Osteoblast (primary cell): ENCODE measurements at places on chromosomes 13 and 19. TPM values are rescaled to one million over a fixed set of nuclear protein-coding genes. Genes with fewer than 3 reads are reported as not detected.

DNA sequence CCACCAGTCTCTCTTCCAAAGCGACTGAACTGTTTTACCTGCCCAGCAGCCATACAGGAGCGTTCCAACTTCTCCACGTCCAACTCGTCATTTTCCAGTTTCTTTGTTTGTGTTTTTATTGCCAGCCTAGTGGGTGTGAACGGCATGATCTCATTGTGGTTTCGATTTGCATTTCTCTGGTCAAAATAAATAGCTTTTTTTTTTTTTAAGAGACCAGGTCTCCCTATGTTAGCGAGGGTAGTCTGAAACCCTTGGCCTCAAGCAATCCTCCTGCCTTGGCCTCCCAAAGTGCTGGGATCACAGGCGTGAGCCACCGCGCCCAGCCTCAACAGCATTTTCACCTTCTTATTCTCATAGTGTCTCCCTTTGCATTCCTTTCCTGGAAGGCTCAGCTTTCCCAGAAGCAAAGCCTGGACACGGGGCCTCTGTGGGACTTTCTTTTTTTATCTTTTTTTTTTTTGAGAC, 4.2 kb upstream of the JSRP1 start:
- DNase-seq: peak; percentile 91

- DNase-seq: no peak
Observed at GRCh38 chr13:29975283-29975682, 124.9 kb upstream of the UBL3 start.

S1PR5 gene
- 0.29 and 0.36 TPM in 2 replicates for total RNA-seq

DNA sequence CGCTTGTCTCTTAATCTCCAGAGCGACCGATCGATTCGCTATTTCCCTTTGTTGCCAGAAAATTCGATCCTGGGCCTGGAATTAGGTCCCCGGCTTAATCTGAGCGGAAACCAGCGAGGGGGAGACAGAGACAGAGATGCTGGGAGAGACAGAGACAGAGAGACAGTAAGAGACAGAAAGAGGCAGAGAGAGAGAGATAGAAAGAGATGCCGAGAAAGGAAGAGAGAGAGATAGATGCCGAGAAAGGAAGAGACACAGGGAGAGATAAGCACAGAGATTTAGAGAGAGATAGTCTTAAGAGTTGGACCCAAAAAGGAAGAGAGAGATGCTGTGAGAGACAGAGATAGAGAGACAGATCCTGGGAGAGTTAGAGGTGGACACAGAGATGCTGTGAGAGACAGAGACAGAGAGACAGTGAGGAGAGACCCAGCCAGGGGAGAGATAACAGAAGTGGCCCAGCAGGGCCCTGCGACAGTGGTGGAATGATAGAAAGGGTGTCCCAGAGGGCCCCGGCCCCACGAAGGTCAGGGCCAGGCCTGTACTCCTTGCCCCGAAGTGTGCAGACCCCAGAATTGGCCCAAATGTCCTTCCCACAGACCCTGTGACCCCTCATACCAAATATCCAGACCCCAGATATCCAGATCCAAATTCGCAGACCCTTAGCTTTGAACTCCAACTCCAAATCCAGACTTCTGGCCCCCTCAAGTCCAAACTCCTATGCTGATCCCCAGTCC, 1.3 kb downstream of the ERFL start:
- DNase-seq: no peak

DNA sequence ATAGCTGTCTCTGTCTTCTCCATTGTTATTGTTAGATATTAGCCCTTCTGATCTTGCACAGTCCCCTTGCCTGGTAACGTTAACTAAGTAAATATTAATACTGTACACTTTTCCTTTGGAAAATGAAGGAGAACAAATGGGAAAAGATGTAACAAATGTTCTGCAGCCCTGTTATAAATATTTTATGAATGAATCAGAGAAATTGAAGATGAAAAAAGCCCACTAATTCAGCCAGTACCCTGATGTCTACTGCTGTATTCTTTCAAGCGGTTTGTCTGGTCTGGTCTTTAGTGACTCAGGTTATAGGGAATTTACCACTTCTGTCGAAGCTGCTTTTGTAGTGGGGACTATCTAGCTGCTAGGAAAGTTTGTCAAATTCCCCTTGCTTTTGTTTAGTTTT, 121.0 kb downstream of the COG6 start:
- DNase-seq: peak; percentile 70

GRCh38 chr13:37026771-37027170, 26.2 kb downstream of the EXOSC8 start:
- DNase-seq: no peak

RFPL4A gene
- not detected in 2 replicates for total RNA-seq

- DNase-seq: no peak
Observed at GRCh38 chr13:111949311-111949710, 117.6 kb upstream of the SOX1 start.

GRCh38 chr19:31233295-31233800, 115.9 kb downstream of the TSHZ3 start:
- DNase-seq: no peak

DNA sequence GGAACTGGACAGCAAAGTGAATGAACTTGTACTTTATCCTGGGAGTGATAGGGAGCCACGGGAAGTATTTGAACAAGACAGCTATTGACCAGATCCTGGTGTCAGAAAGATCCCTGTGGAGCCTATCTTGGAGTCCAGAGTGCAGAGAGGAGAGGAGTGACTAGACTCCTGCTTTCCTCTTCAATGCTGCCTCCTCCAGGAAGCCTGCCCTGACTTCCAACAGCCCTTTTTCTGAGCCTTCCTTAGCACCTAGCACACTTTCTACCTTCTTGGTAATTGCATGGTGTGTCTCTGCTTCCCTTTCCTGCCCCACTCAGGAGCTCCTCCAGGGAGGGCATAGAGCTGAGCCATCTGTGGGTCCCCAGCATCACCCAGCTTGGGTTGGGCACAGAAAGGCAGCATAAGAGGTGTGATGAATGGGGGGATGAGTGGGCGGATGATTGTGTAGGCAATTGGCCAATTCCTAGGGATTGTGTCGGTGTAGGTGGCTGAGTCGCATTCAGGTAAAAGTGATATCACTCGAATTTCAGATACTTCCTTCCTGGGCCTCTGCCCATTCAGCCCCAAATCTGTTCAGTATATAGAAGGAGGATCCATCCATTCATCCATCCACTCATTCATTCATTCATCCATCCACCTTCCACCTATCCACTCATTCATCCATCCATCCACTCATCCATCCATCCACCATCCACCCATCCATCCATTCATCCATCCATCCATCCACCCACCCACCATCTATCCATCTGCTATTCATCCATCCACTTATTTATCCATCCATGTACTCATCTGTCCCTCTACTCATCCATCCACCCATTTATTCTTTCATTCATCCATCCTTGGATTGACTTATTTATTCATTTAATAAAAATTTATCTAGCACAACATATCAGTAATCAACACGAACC, 26.9 kb downstream of the CYP4F22 start:
- no peak for DNase-seq

- DNase-seq: peak; percentile 77
Observed at GRCh38 chr13:110560601-110561343, 750 bp downstream of the RAB20 start.

- peak; percentile 59 for DNase-seq
Observed at GRCh38 chr19:37654629-37655300, 500 bp downstream of the ZFP30 start.

DNA sequence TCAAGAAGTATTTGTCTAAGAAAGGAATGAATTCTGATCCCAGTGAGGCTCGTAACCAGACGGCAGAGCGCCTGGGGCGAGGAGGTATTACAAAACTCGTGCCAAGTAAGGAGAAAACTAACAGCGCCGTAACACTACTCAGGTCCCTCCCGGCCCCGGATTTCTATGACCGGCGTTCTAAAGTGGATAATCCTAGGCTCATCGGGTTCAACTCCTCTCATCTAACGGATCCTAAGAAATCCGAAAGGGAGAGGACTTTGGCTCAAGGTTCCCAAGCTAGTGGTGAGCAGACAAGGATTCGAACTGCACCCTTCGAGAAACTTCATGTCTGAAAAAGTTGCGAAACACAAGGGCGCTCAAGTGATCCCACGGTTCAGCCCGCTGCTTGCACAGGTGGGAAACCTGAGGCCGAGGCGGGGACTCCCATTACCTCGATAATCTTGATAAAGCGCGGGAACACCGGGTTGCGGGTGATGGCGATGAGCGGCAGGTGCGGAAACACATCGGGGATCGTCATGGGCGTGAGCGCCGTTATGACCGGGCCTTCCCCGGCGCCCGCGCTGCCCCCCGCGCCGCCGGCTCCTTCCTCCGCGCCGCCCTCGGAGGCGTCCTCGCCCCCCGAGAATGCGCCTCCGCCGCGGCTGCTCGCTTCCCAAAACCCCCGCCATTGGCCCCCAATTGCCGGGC, 529 bp downstream of the LONP1 start:
- no peak for DNase-seq

DNA sequence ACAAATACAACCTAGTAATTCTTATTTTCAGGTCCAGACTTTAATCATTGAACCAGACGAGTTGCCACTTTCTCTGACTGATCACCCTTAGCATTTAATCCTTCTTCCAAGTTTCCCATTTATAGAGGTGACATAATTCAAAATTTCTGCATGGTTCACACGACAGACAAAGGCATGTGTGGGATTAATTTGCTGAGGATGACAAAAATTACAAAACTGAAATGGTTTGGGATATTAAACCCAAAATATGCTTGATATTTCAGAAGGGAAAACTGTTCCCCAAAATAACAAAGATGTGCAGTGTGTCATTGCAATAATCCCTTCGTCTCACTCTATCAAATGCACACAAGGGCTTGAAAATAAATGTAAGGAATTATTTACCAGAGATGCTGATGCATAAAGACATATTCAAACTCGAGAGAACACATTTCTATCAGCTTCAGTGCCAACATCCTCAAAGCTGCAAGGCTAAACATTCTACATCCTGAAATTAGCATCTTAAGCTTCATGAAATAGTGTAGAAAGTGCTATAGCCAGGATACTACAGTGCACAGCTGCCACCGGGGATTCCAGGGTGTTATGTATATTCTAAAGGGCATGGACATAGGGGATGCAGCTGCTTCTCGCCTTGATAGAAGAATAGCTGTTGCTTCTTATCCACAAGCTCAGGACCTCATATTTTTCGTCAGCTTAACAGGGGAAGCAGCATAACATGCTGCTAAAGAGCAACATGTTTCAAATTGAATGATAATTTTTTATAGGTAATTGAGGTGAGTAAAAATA, 198.7 kb upstream of the SLITRK1 start:
- no peak for DNase-seq
